ENCODE measurements at places on chromosomes 7 and 10. TPM values are rescaled to one million over a fixed set of nuclear protein-coding genes. Genes with fewer than 3 reads are reported as not detected.

SRGN gene
- total RNA-seq, result not detected

DNA sequence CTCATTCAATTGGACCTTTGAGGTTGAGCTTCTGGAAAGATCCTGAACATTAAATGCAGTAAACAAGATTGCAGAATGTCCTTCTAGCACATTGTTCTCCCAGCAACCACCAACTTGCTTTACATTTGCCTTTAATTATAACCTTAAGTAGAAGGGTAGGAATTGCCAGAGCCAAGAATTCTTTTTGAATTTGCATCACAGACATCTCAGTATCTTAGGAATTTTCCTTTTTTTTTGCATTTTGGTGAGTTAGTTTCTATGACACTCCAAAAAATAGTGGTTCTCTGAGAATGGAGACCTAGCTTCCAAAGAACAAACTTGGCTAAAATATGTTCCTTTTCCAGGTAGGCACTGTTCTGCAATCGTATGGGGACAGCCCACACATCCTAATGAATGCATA is 456.0 kb downstream of the GATA3 start:
- DNase-seq, result no peak
- H3K4me1 ChIP-seq, result no peaks in the 10 kb centered on the region
- no peaks in the 10 kb centered on the region for H3K27me3 ChIP-seq
- H3K36me3 ChIP-seq, result no peaks in the 10 kb centered on the region
- H3K4me3 ChIP-seq, result no peak overlapping the region
- H3K27ac ChIP-seq, result no peak overlapping the region

ZNF467 gene
- 0.54 TPM for total RNA-seq

DNA sequence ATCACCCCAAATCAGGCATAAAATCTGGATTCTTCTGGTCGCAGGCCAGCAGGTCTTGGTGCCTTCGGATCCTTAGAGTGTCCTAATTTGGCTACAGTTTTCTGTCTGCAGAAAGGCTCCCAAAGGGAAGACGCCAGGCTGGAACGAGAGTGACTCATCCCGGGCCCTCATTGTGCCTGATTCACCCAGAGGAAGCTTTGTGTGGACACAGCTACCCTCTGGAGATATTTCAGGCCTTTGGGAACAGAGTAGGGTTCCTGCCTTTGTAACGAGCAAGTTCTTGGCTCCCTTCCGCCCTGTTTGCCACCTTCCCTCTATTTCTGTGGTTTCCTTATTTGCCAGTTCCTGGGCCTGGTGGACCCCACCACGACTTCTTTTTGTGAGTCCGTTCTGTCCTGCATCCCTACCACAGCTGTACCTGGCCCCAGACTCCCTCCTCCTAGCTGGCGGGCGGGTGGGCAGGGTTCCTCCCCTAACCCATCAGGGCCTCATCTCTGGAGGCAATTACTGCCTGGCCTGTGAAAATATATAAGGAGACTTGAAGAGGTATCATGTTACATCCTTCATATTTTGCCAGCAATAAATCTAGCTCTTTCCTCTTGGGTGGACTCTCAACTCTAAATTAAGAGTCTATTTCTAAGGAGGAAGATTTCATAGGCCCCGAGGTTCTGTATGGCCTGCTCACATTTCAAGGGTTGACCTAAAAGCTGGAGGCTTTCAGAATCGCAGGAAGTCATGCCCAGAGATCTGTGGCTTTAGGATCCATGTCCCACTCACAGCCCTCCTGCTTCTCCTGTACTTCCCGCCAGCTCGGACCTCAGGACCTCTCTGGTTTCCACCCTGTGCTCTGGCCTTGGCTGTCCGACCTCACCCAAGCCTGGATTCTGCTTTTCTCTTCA is 219.2 kb upstream of the ZNF32 start:
- H3K36me3 ChIP-seq, result no peaks in the 10 kb centered on the region
- no peak overlapping the region for H3K27ac ChIP-seq

MYPN gene
- total RNA-seq, result 0.38 TPM

GRCh38 chr10:48598243-48598935 is 6.5 kb downstream of the ARHGAP22 start:
- no peak overlapping the region for H3K4me3 ChIP-seq
- H3K4me1 ChIP-seq, result no peaks in the 10 kb centered on the region
- H3K27me3 ChIP-seq, result peaks cover 69% of the 10 kb centered on the region
- no peak overlapping the region for H3K27ac ChIP-seq
- no peaks in the 10 kb centered on the region for H3K36me3 ChIP-seq

DNA sequence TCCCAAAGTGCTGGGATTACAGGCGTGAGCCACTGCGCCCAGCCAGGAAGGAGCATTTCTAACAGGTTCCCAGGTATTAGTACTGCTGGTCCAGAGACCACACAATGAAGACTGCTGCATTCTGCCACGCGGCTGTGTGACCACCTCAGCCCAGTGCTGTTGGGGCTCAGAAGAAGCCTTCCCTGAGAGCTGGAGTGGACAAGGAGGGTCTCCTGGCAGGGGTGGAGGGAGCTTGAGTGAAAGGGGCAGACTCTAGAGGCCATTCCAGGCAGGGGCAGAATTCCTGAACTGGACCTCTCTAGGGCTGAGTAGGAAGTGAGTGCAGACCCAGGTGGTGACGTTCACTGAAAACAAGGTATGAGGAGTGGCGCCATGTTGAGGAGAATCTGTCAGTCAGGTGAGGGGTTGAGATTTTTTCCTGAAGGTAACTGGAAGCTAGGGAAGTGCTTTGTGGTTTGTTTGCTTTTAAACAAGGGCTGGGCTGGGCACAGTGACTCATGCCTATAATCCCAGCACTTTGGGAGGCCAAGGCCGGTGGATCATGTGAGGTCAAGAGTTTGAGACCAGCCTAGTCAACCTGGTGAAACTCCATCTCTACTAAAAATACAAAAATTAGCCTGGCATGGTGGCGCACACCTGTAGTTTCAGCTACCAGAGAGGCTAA is 67.6 kb downstream of the TACC2 start:
- H3K27ac ChIP-seq, result peak overlapping the region; percentile 70
- no peak overlapping the region for H3K4me3 ChIP-seq
- no peaks in the 10 kb centered on the region for H3K27me3 ChIP-seq
- H3K36me3 ChIP-seq, result peaks cover 5% of the 10 kb centered on the region

- peak overlapping the region; percentile 28 for H3K27ac ChIP-seq
- peak overlapping the region; percentile 53 for H3K4me3 ChIP-seq
- H3K36me3 ChIP-seq, result peaks cover 5% of the 10 kb centered on the region
- no peaks in the 10 kb centered on the region for H3K27me3 ChIP-seq
- H3K4me1 ChIP-seq, result peaks cover 58% of the 10 kb centered on the region
- no peak for DNase-seq
Measured at GRCh38 chr10:31912898-31913850, 15.5 kb downstream of the ARHGAP12 start.

DNA sequence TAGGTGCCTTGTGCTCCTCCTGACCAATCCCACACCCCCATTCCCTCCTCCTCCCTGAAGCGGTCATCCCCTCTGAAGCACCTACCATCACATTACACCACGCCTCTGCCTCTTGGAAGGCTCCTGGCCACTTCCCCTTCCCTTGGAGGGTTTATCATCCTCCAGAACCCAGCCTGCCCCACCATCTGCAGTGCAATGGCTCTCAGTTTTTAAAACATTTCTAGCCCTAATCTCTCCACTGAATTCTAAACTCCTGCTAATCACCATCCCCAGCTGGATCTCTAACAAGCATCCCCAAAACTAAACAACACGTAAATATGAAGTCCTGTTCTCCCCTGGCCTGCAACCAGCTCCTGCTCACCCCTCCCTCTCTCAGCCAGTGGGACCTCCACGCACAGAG is 70.6 kb downstream of the PIP4K2A start:
- H3K27me3 ChIP-seq, result no peaks in the 10 kb centered on the region
- no peak for DNase-seq
- peak overlapping the region; percentile 10 for H3K4me3 ChIP-seq
- peaks cover 38% of the 10 kb centered on the region for H3K4me1 ChIP-seq

CUBN gene
- 0.27 TPM for total RNA-seq

GRCh38 chr7:29105752-29106668 is 40.3 kb downstream of the CPVL start:
- peaks cover 37% of the 10 kb centered on the region for H3K4me1 ChIP-seq
- H3K4me3 ChIP-seq, result no peak overlapping the region
- DNase-seq, result peak; percentile 75
- no peaks in the 10 kb centered on the region for H3K27me3 ChIP-seq
- H3K36me3 ChIP-seq, result no peaks in the 10 kb centered on the region

- H3K27me3 ChIP-seq, result peaks cover 53% of the 10 kb centered on the region
- H3K4me3 ChIP-seq, result no peak overlapping the region
- no peaks in the 10 kb centered on the region for H3K36me3 ChIP-seq
Measured at GRCh38 chr7:135747366-135747765, 1.2 kb downstream of the FAM180A start.

GRCh38 chr10:131983780-131984179 is 2.1 kb upstream of the BNIP3 start:
- peaks cover 10% of the 10 kb centered on the region for H3K36me3 ChIP-seq
- DNase-seq, result no peak
- no peak overlapping the region for H3K4me3 ChIP-seq
- H3K27me3 ChIP-seq, result no peaks in the 10 kb centered on the region
- H3K4me1 ChIP-seq, result no peaks in the 10 kb centered on the region

NXPH1 gene
- not detected for total RNA-seq

DNA sequence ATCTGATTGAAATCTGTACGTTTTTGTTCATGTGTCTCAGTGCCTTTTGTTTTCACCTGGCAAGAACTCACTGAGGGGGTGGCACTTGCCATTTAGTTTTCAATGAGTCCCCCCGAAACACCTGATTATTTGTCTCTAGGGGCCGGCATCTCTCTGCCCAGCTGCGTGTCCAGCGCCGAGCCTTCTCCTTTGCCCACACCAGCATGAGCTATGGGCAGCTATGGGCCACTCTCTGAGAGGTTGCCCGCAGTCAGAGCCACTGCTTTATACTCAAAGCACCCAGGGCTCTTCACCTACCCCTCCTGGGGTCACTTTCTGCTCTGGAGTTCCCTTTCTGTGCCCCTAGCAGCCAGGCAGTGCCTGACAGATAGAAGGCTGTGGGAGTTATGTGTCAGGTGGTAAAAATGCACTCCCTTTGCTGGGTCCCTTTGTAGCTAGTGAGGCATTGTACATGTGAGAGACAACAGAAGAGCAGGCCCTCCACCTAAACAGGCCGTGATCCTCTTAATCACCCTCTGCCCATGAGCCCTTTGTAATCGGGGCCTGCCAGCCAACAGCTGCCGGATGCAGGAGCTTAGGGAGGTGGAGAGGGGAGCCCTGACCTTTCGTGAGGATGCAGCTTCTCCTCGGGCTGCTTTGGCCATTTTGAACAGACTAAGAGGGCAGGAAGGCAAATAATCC is 133.1 kb upstream of the NPS start:
- H3K4me3 ChIP-seq, result no peak overlapping the region
- H3K4me1 ChIP-seq, result no peaks in the 10 kb centered on the region
- H3K27me3 ChIP-seq, result no peaks in the 10 kb centered on the region
- no peak overlapping the region for H3K27ac ChIP-seq

DNA sequence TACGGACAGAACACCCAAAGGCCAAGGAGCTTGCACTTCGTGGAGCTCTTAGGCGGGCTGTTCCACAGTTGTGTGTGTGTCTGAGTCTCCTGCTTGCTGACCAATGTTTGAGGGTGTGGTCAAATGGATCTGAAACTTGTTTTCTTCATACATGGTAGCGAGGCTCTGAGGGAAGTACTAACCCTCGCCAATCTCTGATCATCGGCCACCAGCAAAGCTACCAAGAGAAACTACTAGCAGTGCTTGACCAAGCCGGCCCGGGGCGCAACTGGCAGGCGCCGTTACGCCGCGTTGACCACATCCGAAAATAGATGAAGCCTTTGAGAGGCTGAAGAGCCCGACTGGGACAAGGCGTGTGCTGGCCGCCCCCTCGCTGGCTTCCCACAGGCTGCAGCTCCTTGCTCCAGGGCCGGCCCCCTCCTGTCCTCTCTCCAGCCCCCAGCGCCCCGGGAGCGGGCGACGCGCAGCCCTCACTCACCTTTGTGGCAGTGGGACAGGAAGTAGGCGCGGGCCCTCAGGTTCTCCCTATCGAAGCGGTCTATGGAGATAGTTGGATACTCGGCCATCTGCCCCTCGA is 384 bp downstream of the DCLRE1C start:
- DNase-seq, result peak; percentile 60
- peak overlapping the region; percentile 94 for H3K27ac ChIP-seq
- H3K4me1 ChIP-seq, result peaks cover 14% of the 10 kb centered on the region
- H3K36me3 ChIP-seq, result peaks cover 32% of the 10 kb centered on the region
- no peaks in the 10 kb centered on the region for H3K27me3 ChIP-seq

ADRB1 gene
- total RNA-seq, result 0.47 TPM

DNA sequence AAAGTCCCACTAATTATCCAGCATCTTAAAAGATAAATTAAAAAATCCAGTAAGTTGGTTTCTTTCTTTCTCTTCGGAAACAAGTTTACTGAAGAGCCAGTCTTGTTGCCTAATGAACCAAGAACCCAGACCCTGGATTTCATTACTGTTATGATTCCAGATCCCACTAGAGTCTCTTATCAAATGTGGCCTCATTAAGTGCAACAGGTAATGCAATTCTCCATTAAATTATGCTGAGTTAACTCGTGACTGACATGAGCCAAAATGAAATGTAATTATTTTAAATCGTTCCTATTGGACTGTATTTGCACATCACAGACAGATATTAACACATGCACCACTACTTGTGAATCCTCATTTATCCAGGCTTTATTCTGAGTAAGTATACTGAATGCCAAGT is 115.6 kb downstream of the NXPH1 start:
- H3K4me3 ChIP-seq, result no peak overlapping the region
- no peak overlapping the region for H3K27ac ChIP-seq
- H3K36me3 ChIP-seq, result no peaks in the 10 kb centered on the region
- DNase-seq, result no peak

DNA sequence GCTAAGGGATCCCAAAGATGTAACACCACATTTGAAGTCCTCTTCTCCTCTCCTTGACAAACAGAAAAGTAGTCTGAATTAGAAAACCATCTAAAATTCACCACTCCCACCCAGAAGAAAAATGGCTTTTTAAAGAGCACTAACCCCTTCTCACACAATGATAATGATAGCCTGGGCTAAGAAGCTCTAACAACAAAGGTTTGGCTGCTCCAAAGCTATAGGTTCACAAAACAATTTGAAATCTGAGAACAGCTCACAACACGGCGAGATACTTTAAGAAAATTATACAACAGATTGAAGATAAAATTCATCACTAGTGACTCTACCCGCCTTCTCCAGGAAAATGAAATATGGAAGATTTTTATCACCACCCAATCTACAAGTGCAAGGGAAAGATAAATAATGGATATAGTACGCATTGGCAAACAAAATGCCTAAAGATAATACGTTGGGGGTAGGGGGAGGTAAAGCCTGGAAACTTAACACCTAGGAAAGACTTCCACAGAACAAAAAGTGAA is 7.4 kb downstream of the ITGB1 start:
- no peak for DNase-seq
- no peaks in the 10 kb centered on the region for H3K27me3 ChIP-seq
- H3K4me3 ChIP-seq, result peak overlapping the region; percentile 98
- H3K4me1 ChIP-seq, result peaks cover 64% of the 10 kb centered on the region

- no peak overlapping the region for H3K27ac ChIP-seq
- H3K27me3 ChIP-seq, result no peaks in the 10 kb centered on the region
- no peaks in the 10 kb centered on the region for H3K4me1 ChIP-seq
- H3K36me3 ChIP-seq, result peaks cover 15% of the 10 kb centered on the region
Measured at GRCh38 chr7:154947604-154948003, 55.3 kb downstream of the PAXIP1 start.

ORC5 gene
- total RNA-seq, result 20.2 TPM

DNA sequence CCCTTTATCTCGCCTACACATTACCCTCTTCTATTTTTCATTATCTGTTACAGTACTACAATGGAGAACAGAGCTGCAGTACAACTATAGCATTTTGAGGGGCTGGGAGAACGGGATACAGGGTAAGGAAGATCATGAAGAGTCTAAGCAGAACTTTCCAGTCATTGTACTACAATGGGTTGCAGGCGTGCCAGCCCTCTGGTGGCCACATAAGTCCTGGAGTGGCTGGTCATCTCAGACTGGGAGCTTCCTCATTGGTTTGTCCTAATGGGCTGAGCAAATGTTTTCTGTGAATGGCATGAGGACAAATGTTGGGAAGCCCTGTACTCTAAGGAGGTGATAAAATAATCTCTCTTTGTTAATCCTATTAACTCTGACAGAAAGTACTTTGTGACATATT is 33.0 kb downstream of the TMEM106B start:
- no peak overlapping the region for H3K4me3 ChIP-seq
- DNase-seq, result peak; percentile 70
- H3K36me3 ChIP-seq, result no peaks in the 10 kb centered on the region
- H3K27ac ChIP-seq, result no peak overlapping the region

FAM170B gene
- total RNA-seq, result not detected
